Astrocyte of the cerebellum (primary cell): ENCODE measurements at places on chromosomes 4 and X.

GRCh38 chr4:157327666-157328065 is 107.1 kb downstream of the GRIA2 start:
- DNase-seq = no peak

- DNase-seq = peak; percentile 94
These were observed 315.2 kb upstream of the SLIT2 start for GRCh38 chr4:19936476-19936875.

- DNase-seq = no peak
These were observed 48.9 kb downstream of the C4orf50 start for GRCh38 chr4:5969336-5969735.

GRCh38 chr4:183094393-183095198 is 4.5 kb upstream of the WWC2 start:
- no peak for DNase-seq

GRCh38 chr4:89609756-89610155 is 227.2 kb downstream of the SNCA start:
- DNase-seq = no peak

DNA sequence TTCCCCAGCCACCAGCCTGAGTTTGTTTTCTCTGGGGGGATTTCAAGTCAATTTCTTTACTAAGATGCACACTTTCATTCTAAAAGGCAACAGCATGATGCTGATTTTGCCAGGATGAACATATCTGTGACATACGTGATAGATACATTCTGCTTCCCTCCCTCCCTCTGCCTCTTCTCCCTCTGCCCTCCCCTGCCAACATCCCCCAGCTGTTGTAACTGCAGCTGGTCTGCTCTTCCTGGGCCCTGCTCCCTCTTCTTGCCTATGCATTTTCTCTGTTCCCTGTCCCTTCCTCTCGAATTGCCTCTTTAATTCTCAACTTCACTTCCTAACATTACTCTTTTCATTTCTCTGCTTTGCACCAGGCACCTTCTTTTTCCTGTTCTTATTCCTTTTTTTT is 83.4 kb downstream of the AASDH start:
- DNase-seq = no peak
